Dermis blood vessel endothelial cell (primary cell): ENCODE measurements at places on chromosomes 1 and 21.

- DNase-seq: no peak
Measured at GRCh38 chr1:114289306-114289705, 135.6 kb upstream of the SYT6 start.

DNA sequence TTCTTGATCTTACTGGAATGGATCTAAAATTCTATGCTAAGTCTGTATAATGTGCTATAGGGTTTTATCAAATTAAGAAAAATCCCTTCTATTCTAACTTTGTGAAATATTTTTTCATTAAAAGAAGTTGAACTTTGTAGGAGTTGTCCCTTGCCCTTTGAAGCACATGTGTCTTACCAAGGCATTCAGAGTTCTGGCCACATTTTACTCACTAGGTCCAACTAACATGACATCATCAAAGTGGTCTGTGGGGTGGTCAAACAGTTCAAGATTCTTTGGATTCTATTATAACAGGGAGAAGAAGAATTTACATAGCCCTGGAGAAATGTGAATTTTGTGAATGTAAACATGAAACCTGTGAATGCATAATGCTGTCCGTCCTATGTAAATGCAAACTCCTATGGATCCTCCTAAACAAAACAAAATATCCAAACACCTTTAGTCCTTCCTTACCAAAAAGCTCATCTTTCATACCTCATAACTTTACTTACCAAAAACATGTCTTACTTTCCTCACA lies 88.7 kb downstream of the EBNA1BP2 start:
- no peak for DNase-seq

DNA sequence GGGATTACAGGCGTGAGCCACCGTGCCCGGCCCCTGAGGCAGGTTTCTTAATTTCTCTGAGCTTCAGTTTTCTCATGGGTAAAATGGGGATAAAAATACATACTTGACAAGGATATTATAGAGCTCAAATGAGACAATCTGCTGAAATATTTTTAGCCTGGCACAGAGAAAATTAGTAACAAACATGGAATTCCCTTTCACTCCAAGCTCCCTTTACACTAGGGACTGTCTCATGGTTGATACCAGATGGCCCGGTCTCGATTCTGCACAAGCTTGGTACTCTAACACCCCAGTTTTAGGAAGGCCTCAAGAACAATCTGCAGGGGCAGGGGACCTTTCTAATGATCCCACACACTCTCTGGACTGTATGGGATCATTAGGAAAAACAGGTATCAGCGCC lies 671.7 kb downstream of the SMYD3 start:
- no peak for DNase-seq

DNA sequence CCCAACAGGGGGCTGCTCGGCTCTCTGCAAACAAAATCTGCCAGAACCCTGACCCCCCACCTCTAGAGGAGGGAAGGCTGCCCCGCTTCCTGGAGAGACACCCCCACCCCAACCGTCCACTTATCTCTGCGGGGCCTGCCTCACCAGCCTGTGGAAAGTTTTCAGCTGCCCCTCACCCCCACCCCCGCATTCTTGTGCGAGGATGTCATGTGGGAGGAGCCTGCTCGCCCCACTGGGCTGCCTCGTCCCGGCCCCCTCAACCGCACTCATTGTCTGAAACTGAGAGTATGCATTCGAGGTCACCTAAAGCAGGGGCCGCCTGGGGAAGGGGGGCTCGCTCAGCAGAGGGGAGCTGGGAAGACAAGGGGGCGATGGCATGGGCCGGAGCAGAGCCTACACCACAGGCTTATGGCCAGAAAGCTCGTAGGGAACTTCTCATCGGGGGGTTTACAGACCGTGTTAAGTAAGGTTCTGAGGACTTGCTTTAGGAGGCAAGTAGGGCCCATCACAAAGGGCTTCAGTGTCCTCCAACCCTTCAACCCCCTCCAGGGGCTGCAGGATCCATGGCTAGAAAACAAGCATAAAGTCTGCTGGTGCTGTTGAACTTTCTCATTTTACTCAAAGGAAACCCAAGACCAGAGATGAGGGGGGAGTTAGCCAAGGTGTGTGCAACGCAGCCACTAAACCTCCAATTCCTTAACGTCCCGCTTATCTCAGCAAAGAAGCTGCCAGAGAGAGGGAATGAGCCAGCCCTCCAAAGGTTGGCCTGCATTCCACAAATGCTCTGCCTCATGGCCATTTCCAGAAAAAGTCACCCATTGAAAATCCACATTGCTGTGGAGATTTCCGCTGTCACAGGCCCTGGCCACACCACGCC lies 9.4 kb downstream of the EPHA2 start:
- peak; percentile 95 for DNase-seq

DNA sequence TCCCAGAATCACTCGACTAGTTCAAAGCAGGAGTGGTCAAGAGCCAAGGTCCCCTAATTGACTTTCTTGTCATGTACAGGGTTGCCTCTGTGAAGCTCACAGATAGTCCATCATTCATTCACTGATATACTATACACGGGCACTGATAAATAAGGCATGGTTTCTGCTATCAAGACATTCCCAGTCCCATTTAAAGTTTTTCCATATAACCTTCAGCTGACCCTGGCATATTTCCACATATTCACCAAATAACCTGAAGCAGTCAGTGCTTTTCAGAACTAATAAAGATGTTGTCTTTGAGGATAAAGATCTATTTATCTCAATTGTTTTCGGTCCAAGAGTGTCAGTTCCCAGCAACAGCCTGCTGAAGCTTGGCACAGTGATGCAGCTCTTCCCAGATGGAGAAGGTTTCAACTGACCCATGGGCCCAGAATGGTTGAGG lies 173.4 kb downstream of the ZZZ3 start:
- DNase-seq: peak; percentile 35

- DNase-seq: no peak
Measured at GRCh38 chr21:34942911-34943310, 106.2 kb downstream of the RUNX1 start.

- DNase-seq: peak; percentile 79
Measured at GRCh38 chr1:161198897-161199431, at the start of gene ADAMTS4. Gene ADAMTS4, minus strand, starts transcription at chr1:161199054. Its CDS starts 427 bp downstream, at chr1:161198627.

DNA sequence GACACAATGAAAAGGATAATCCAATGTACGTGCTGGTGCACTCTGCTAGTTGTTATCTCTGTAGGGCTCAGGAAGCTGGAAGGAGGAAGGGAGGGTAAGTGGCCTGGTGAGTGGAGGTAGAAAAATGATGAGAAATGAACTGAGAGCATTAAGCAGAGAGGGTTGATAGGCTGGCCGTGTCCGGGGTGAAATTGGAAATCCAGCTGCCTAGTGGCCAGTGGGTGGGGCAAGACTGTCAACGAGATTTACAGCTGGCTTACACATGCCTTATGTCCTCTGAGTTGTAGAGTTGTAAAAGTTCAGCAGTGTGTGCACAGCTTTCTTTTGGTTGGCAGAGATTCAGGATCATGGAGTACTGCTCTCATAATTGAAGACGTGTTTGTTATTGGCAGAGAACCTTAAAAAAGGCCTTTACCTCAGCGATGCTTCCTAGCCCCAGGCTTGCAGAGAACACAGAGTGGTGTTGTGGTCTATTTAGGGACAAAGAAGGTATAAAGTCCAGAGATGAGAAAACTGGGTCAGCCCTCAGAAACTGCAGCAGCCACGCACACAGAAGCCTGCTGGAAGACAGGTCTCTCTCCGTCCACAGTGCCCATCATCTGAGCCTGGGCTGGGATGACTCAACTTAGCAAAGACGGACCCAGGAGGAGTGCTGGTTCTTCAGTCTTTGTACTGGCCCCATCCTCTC lies 132.4 kb downstream of the EDEM3 start:
- DNase-seq: no peak

GRCh38 chr1:34785875-34786470 lies 5.0 kb downstream of the GJB3 start:
- DNase-seq: no peak

DNA sequence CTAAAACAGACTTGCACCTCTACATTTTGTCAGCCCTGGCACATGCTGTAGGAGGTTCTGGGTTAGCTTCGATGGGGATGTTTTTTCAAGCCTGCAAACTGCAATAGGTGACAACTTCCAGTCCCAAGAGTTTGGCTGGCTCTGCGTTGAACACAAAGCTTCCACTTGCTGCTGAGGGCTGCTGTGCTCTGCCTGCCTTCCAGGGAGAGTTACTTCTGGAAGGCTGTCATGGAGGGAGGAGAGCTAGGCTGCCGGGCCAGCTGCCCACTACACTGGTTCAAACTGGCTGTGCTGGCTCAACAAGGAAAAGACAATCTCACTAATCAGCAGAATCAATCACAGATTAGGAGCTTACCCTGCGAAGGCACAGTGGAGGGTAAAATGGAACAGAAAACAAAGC lies 46.7 kb upstream of the PPP2R5A start:
- DNase-seq: no peak

- DNase-seq: no peak
Measured at GRCh38 chr1:905071-905749, 18.5 kb upstream of the SAMD11 start.

DNA sequence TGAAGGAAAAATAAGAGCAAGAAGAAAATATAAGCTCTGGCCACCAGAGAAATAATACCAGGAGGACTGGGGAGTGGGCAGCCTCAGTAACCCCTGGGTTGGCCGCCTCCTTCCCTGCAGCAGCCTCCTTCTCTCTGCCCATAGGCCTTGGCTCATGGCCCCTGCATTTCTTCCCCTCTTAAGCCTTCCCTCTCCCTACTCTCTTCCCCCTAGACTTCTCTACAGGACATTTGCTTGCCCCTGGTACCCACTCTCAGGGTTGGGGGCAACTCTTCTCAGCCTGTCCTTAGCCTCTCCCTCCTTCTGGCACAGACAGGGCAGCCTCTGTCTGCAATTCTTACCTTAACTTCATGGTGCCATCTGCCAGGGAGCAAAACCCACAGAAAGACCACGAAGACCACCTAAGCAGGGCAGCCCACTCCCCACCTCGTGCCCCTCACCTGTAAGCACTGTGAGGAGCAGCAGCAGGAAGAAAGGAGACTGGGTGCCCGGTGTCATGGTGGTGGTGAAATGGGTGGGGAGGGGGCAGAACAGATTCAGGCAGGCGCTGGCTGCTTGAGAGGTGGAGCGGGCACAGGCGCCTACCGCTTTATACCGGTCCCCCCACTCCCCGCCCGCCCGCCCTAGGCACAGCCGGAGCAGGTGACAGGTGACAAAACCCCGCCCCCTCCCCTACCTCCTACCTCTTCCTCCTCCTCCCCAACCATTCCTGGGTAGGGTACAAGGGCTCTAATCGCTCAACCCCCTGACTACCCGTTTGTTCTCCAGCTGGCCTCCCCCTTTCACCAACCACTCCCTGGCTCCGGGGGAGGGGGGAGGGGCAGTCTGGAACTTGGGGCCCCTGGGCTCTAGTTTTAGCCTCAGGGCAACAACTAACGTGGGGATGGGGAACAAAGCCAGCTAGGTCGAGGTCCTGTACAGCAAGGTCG lies 15.1 kb downstream of the THBS3 start:
- DNase-seq: no peak

DNA sequence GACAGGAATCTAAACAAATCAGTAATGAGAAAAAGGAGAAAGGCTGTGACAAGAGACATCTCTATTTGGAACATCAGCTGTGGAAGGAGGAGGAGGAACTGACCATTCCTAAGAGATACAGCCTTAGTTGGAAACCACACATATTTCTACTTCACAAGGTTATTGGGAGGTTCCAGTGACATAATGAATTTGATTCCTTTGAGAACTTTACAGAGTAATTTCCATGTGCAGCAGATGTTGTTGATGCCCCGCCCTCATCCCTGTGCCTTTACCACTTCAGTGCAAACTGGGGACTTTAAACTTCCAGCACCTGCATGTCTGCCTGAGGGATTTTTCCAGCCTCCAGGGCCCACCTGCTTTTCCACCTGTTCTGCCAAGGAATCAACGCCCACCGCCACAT lies 9.3 kb upstream of the ST6GALNAC5 start:
- no peak for DNase-seq

- peak; percentile 6 for DNase-seq
Measured at GRCh38 chr1:229508823-229509337, 739 bp upstream of the NUP133 start.

DNA sequence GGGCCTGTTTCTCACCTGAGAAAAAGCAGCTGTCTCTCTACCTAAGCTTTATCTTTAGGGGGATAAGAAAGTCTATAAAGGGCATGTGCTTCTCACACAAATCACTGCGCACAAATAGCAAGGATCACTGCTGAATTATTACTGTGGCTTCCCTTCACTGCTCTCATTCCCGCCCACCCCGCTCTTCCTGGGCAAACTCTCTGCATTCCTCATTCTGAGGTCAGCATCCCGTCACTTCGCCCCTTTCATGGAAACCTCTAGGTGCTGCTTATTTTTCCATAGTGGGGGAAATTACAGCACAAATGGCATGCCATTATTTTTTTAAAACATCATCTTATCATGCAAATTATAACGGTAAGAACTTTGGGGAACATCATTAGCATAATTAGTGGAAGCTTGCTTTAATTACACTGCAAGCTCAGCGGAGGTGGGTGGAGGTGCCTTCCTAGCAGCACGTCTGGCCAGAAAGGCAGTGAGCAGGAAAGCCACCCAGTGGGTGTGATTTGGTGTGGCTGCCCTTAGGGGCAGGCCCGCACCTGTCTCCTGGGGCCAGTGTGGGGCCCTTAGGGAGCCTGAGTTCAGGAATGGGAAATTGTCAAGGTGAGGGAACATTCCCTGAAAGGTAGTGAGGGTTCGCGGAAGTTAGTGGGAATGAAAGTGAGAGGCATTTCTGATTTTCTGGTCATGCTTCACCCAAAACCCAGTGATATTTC lies 105.9 kb downstream of the LAMC2 start:
- DNase-seq: peak; percentile 78

DNA sequence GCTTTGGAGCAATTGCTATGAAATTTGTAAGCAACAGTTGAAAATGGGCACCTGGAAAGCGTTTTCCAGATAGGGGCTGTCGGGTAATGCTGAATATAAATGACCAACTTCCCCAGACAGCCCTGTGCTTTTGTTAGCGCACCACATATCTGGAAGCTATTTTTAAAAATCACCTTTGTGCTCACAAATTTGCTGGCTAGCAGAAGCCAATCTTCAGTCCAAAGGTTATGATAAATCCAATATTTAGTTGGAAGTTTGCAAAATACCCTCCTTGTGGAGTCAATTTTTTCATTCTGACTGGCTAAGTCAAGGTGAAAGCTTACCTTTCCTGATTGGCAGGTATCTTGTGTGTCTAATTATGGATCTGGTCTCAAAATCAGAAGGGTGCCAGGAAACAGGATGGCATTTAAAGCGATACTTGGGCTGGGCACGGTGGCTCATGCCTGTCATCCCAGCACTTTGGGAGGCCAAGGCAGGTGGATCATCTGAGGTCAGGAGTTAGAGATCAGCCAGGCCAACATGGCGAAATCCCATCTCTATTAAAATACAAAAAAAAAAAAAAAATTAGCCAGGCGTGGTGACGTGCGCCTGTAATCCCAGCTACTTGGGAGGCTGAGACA lies 124.1 kb upstream of the AJAP1 start:
- DNase-seq: no peak
